CD4-positive, alpha-beta T cell treated with Interleukin-4 for 4 hours (primary cell): ENCODE measurements at places on chromosomes 2 and 18.

GRCh38 chr2:54618646-54619565 lies 104.6 kb upstream of the EML6 start:
- DNase-seq: no peak

GRCh38 chr18:42514512-42514911 lies 559.5 kb downstream of the PIK3C3 start:
- DNase-seq: no peak

- DNase-seq: no peak
These were observed 120.2 kb downstream of the CELF4 start for GRCh38 chr18:37445368-37445767.

- DNase-seq: no peak
These were observed 587.8 kb downstream of the ARHGAP15 start for GRCh38 chr2:143717053-143717452.

- DNase-seq: no peak
These were observed 70.7 kb downstream of the CALCRL start for GRCh38 chr2:187377340-187377739.

DNA sequence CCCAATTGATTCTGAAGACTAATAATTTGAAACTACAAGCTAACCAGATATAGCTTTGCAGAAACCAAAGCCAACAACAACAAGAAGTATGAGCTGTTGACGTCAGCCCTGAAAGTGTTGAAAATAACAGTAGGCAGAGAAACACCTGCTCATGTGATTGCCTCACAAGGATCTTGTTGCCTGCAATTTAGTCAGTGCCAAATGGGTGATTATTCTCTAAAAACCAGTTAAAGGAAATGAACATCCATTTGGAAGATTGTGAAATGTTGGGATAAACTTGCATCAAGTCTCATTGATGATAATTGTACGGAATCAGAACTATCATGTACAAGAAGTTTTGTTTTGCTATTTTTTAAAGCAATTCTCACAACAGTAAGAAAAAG lies 2.8 kb downstream of the CYTIP start:
- peak; percentile 89 for DNase-seq

DNA sequence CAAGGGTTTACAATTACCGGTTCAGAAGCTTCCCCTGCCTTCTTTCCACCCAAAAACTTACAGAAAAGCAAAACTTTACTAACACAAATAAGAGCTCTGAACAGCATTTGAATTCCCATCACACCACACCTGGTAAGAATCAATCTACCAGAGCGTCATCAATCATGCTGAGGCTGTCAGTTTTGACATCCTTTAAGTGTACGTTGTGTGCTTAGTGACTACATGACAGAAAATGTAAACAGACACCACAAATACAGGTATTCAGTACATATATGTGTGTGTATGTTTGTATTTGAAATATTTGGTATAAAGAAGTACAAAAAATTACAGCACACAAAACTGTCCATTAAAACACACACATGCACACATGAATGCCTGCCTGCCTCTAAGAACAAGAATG lies 523.5 kb downstream of the TMEM182 start:
- DNase-seq: no peak

DNA sequence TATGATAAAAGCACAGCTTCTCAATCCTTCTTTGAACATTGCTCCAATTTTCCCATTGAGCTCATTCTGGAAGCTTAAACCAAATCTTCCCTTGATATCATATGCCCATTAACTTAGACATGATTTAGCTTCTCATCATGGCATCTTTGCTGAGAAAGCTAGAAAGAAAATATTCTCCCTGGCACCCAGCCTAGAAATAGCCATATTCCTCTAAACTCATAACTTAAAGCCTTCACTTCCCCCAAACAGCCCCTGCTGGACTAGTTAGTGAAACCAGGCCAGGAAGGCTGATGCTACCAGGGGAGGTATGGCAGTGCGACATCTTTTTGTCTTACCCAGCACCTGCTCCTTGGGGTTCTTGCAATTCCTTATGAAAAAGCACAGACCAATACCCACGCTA lies 4.3 kb downstream of the AAK1 start:
- no peak for DNase-seq

DNA sequence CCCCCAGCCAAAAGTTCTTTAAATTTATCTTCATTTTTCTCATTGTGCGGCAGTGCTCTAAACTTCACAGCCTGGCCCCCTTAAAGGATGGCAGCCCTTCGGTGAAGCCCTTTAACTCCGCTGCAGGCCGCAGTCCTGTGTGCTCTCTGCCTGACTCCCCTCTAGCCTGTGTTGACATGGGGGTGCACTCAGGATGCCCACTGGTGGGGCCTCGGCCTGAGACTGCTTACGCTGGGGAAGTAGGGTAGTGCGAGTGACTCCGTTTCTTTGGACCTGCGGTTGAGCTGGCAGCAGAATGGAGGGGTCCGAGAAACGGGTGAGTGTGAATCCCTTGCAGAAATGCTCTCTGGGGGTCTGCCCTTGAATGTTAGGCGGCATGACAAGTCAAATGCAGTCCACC lies 5.6 kb downstream of the RAB12 start:
- no peak for DNase-seq

DNA sequence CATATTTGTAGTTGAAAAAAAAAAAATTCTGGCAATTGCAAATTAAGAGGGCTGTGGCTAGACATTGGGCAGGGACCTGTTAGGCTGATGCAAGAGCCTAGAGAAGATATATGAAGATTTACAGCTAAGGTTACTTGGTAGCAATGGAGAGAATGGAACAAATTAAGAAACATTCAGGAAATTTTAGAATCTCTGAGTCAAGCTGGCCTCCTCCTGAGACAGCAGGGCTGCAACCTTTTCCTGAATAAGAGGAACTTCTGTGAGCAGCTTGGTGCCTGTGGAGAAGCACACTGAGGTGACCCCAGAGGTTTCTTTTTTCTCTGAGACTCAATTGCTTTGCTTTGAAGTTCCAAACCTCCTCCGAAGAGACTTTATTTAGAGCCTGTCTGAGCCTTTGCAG lies 118.6 kb upstream of the LRATD1 start:
- DNase-seq: no peak

GRCh38 chr2:206082298-206082843 lies 3.6 kb downstream of the INO80D start:
- DNase-seq: no peak
